ENCODE measurements at places on chromosomes 16 and 17. TPM values are rescaled to one million over a fixed set of nuclear protein-coding genes. Genes with fewer than 3 reads are reported as not detected.

GRCh38 chr16:82937926-82938520, 311.3 kb downstream of the CDH13 start:
- H3K27ac ChIP-seq, result no peak overlapping the region
- DNase-seq, result no peak
- no peaks in the 10 kb centered on the region for H3K27me3 ChIP-seq
- no peaks in the 10 kb centered on the region for H3K4me1 ChIP-seq
- no peaks in the 10 kb centered on the region for H3K36me3 ChIP-seq
- H3K4me3 ChIP-seq, result no peak overlapping the region

- no peaks in the 10 kb centered on the region for H3K27me3 ChIP-seq
- H3K27ac ChIP-seq, result no peak overlapping the region
- peaks cover 18% of the 10 kb centered on the region for H3K4me1 ChIP-seq
- no peak for DNase-seq
Observed at GRCh38 chr16:23436951-23437350, 16.0 kb downstream of the COG7 start.

GRCh38 chr17:50188921-50189549, 12.4 kb downstream of the COL1A1 start:
- no peaks in the 10 kb centered on the region for H3K4me1 ChIP-seq
- no peaks in the 10 kb centered on the region for H3K27me3 ChIP-seq
- no peak overlapping the region for H3K4me3 ChIP-seq
- DNase-seq, result no peak

- H3K4me1 ChIP-seq, result peaks cover 18% of the 10 kb centered on the region
- DNase-seq, result no peak
- H3K36me3 ChIP-seq, result no peaks in the 10 kb centered on the region
- H3K4me3 ChIP-seq, result no peak overlapping the region
Observed at GRCh38 chr16:52558448-52558847, 11.5 kb upstream of the TOX3 start.

DNA sequence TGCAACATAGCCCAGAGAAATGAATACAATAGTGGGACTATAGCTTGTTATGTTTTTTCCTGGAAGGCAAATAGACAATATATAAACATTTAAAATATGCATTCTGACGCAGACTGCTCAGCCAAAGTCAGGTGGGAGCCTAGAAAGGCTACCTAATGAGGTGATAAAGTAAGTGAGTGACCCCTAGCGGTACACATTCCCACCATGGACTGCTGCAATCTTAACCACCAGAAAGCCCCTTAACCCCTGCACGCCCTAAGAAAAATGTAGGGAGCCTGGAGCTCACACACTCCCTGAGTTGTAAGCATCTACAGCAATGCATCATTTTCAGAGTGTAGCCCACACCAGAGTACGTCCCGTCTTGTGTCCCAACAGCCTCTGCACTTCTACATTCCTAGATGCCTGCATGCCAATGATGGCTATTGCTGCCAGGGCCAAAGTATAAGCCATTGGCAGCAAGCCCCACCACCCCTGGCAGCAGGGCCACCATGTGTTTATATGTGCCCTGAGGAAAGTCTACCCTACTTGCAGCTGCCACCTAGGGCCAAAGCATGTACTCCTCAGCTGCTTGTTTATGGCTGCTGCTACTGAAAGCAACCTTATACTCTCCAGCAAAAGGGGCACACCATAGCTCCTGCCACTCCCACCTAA, 127.6 kb downstream of the KIF2B start:
- DNase-seq, result no peak
- no peak overlapping the region for H3K27ac ChIP-seq
- no peak overlapping the region for H3K4me3 ChIP-seq
- no peaks in the 10 kb centered on the region for H3K27me3 ChIP-seq

DNA sequence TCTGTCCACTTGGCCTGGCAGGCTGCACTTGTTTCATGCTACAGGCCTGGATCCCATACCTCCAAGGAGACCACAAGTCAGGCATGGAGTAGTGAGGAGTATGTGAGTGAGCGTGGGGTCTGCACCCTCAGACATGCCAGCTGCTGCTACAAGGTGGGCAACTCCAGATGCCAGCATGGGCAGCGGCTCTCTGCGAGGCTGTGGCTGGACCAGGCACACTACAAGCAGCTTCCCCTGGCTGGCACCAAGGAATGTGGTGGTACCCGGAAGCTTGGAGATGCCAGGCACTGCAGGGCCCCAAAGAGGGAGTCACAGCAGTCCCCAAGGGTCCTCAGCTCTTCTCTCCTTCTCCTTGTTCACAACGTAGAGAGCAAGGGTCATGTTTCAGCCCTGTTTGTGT, 16.1 kb upstream of the DNAH9 start:
- H3K36me3 ChIP-seq, result no peaks in the 10 kb centered on the region
- H3K27ac ChIP-seq, result no peak overlapping the region
- no peaks in the 10 kb centered on the region for H3K27me3 ChIP-seq
- no peak for DNase-seq

DNA sequence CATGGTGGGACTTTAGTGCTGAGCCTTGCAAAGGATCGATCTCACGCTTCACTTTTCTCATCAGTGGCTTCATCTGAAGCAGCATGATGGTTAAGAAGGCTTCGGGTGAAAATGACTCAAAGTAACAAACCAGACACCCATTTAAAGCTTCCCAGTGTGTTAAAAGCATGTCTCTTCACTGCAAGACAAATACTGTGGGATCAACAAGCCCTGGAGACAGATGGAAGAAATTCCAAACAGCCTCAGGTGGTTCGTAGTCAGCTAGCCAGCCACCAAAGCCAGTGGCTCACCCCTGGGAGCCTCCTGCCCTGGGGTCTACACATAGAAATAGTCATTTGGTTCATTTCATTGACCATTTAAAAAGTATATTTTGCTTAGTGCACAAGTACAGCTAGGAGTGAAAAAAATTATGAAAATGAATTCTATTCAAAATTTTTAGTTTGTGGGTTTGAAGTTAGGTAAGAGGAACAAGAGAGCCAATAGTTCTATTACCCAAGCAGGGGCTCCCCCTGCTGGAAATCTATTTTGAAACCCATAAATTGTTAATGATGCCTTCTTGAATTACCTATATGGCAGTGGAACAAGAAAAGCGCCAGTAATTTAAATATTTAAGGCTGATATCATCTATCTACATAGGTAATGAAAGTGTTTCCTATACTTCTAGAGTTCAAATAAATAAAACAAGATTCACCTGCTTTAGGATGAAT, 51.6 kb downstream of the PMP22 start:
- no peak overlapping the region for H3K27ac ChIP-seq
- H3K27me3 ChIP-seq, result no peaks in the 10 kb centered on the region

- H3K36me3 ChIP-seq, result no peaks in the 10 kb centered on the region
- H3K4me3 ChIP-seq, result no peak overlapping the region
- DNase-seq, result no peak
- H3K27me3 ChIP-seq, result no peaks in the 10 kb centered on the region
- no peaks in the 10 kb centered on the region for H3K4me1 ChIP-seq
Observed at GRCh38 chr16:87823181-87823929, 46.0 kb downstream of the SLC7A5 start.

DNA sequence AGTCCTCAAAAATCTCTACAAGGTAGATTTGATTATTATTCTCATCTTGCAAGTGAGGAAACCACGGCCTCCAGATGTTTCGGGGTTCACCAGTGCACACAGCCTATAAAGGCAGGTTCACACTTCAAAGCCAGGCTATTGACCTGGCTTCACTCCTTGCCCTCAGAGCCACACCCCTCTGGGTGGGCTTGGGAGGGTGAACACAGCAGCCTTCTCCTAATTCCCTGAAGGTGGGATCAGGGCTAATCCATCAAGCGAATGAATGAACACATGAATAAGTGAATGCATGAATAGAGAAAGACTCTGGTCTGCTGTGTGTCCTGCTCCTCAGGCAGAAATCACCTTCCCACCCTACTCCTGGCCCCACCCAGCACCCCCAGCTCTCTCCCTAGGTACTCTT, 139.0 kb downstream of the CYLD start:
- no peak overlapping the region for H3K4me3 ChIP-seq
- peaks cover 29% of the 10 kb centered on the region for H3K4me1 ChIP-seq
- H3K27me3 ChIP-seq, result no peaks in the 10 kb centered on the region
- no peaks in the 10 kb centered on the region for H3K36me3 ChIP-seq
- no peak overlapping the region for H3K27ac ChIP-seq
- DNase-seq, result no peak

GRCh38 chr17:32276171-32276601, 10.6 kb downstream of the RHBDL3 start:
- H3K36me3 ChIP-seq, result no peaks in the 10 kb centered on the region
- no peaks in the 10 kb centered on the region for H3K4me1 ChIP-seq
- no peak overlapping the region for H3K4me3 ChIP-seq
- DNase-seq, result no peak

DNA sequence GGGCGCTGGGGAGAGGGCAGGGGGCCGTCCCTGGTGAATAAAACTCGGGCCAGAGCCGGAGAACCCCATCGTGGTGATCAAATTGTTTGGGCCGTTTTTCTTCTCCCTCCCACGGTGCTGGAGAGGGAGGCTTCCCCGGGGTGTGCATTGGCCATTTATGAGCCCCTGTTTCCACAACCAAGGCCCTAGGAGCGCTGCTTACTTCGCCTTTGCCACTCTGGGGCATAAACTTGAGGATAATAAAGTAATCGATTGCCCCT, 544 bp downstream of the CCP110 start:
- no peaks in the 10 kb centered on the region for H3K27me3 ChIP-seq
- H3K36me3 ChIP-seq, result no peaks in the 10 kb centered on the region
- no peak for DNase-seq
- peaks cover 37% of the 10 kb centered on the region for H3K4me1 ChIP-seq
- H3K4me3 ChIP-seq, result peak overlapping the region; percentile 83
- H3K27ac ChIP-seq, result no peak overlapping the region

GRCh38 chr16:10972108-10972818, 27.9 kb downstream of the CLEC16A start:
- H3K27me3 ChIP-seq, result no peaks in the 10 kb centered on the region
- peaks cover 11% of the 10 kb centered on the region for H3K4me1 ChIP-seq
- no peak for DNase-seq
- no peak overlapping the region for H3K27ac ChIP-seq
- no peak overlapping the region for H3K4me3 ChIP-seq

DNA sequence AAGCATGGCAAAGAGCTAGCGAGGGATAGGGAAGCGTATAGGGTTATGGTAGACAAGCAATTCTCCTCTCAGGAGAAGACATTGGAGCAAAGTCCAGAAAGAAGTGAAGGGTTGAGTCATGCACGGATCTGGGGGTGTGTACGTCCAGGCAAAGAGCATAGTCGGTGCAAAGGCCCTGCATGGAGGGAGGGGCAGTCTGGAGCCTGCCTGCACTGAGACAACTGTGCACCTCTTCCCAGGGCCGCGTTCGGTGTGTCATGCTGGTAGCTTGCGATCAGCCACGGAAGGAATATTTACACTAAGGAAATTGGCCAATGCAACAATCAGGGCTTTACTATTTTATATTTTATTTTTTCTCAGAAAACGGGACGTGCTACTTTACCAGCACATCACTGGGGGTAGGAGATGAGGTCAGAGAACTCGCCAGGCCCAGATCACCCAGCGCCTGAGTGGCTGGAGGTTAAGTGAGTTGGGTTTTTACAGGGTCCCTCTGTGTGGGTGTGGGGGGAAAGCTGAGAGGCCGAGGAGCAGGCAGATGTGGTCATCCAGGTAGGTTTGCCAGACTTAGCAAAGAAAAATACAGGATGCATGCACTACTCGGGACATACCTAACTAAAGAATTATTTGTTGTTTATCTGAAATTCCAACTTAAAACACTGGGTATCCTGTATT, 6.7 kb upstream of the B9D1 start:
- no peaks in the 10 kb centered on the region for H3K27me3 ChIP-seq
- no peak overlapping the region for H3K27ac ChIP-seq
- H3K4me3 ChIP-seq, result no peak overlapping the region
- H3K4me1 ChIP-seq, result peaks cover 10% of the 10 kb centered on the region
- no peaks in the 10 kb centered on the region for H3K36me3 ChIP-seq

DNA sequence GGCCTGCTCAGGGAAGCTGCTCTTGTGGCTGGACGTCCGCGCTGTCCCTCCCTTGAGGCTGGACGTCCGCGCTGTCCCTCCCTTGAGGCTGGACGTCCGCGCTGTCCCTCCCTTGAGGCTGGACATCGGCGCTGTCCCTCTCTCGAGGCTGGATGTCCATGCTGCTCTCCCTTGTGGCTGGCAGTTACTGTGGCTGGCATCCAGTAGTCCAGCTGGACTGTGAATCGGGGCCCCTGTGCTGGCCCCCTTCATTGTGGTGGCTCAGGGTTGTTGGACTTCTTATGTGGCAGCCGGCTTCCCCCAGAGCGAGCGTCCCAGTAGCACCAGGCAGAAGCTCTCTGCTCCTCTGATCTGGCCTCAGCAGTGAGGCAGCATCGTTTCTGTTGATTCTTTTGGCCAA, 141.5 kb downstream of the IRF8 start:
- no peak overlapping the region for H3K4me3 ChIP-seq
- peaks cover 7% of the 10 kb centered on the region for H3K4me1 ChIP-seq
- H3K27ac ChIP-seq, result no peak overlapping the region
- H3K27me3 ChIP-seq, result no peaks in the 10 kb centered on the region
- no peaks in the 10 kb centered on the region for H3K36me3 ChIP-seq

DNA sequence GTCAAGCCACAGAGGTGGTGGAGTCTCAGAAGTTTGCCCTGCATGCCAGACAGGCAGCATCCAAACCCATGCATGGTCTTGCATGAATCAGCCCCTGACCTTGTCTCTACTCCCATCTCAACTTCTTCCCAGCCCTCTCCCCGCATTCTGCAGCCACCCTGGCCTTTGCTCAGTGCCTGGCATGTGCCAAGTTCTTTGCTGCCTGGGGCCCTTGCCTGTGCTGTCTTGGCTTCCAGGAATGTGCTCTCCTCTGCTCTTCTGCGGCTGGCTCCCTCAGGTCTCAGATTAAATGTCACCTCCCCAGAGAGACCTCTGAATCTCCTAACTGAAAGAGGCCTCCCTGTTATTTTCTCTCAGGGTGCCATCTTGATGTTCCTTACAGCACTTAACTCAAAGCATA, 17.6 kb downstream of the DRC3 start:
- no peaks in the 10 kb centered on the region for H3K36me3 ChIP-seq
- H3K27ac ChIP-seq, result no peak overlapping the region
- no peak for DNase-seq
- no peak overlapping the region for H3K4me3 ChIP-seq
- no peaks in the 10 kb centered on the region for H3K27me3 ChIP-seq
- no peaks in the 10 kb centered on the region for H3K4me1 ChIP-seq

DNA sequence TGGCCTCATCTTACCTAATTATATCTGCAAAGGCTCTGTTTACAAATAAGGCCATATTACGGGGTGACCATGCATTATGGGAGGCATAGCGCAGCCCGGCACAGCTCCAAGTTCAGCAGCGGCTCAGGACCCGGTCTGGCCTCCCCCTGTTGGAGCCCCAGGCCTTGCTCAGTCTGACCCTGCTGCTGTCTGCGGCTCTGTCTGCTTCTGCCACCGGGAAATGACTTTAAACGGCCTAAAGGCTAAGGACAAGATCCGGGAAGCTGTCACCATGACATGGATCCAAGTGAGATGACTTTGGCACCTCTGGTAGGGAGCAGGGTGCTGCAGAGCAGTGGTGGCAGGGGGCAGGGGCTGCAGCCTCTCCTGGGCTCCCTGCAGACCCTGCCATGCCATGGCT, 140.6 kb upstream of the GSE1 start:
- peak overlapping the region; percentile 40 for H3K27ac ChIP-seq
- H3K36me3 ChIP-seq, result no peaks in the 10 kb centered on the region
- peaks cover 10% of the 10 kb centered on the region for H3K4me1 ChIP-seq
- H3K4me3 ChIP-seq, result no peak overlapping the region
- no peaks in the 10 kb centered on the region for H3K27me3 ChIP-seq

The AARSD1 gene
- 51.9 TPM for total RNA-seq

The KRTAP4-7 gene
- total RNA-seq, result not detected

The TBC1D3G gene
- total RNA-seq, result not detected

The TMEM238L gene
- total RNA-seq, result not detected

The ACD gene
- 11.4 TPM for total RNA-seq

The CHST6 gene
- under 0.01 TPM for total RNA-seq

The ASGR1 gene
- not detected for total RNA-seq

The FOXN1 gene
- total RNA-seq, result 0.52 TPM

The PERCC1 gene
- total RNA-seq, result not detected
